CD8-positive, alpha-beta memory T cell (primary cell): ENCODE measurements at places on chromosomes 16 and 17.
A peak's percentile ranks its signal among the peaks of the same experiment; 100 is the strongest.

- no peak overlapping the region for H3K27ac ChIP-seq
- H3K4me1 ChIP-seq: no peaks in the 10 kb centered on the region
- no peak overlapping the region for H3K4me3 ChIP-seq
- DNase-seq: no peak
Measured at GRCh38 chr17:61568219-61569072, 22.6 kb downstream of the NACA2 start.

DNA sequence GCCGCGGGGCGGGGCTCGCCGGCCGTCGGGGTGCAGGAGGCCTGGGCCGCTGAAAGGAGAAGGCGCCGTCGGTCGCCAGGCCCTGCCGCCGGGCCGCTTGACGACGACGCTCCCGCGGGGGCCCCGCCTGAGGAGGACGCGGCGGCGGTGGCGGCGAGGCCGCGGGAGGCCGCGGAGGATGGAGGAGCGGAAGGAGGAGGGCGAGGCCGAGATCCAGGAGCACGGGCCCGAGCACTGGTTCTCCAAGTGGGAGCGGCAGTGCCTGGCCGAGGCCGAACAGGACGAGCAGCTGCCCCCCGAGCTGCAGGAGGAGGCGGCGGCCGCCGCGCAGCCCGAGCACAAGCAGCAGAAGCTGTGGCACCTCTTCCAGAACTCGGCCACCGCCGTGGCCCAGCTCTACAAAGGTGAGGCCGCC, 430 bp downstream of the HAPSTR1 start:
- peak; percentile 56 for DNase-seq
- H3K27ac ChIP-seq: peak overlapping the region; percentile 82
- no peaks in the 10 kb centered on the region for H3K27me3 ChIP-seq
- H3K36me3 ChIP-seq: peaks cover 10% of the 10 kb centered on the region
- peaks cover 35% of the 10 kb centered on the region for H3K4me1 ChIP-seq

DNA sequence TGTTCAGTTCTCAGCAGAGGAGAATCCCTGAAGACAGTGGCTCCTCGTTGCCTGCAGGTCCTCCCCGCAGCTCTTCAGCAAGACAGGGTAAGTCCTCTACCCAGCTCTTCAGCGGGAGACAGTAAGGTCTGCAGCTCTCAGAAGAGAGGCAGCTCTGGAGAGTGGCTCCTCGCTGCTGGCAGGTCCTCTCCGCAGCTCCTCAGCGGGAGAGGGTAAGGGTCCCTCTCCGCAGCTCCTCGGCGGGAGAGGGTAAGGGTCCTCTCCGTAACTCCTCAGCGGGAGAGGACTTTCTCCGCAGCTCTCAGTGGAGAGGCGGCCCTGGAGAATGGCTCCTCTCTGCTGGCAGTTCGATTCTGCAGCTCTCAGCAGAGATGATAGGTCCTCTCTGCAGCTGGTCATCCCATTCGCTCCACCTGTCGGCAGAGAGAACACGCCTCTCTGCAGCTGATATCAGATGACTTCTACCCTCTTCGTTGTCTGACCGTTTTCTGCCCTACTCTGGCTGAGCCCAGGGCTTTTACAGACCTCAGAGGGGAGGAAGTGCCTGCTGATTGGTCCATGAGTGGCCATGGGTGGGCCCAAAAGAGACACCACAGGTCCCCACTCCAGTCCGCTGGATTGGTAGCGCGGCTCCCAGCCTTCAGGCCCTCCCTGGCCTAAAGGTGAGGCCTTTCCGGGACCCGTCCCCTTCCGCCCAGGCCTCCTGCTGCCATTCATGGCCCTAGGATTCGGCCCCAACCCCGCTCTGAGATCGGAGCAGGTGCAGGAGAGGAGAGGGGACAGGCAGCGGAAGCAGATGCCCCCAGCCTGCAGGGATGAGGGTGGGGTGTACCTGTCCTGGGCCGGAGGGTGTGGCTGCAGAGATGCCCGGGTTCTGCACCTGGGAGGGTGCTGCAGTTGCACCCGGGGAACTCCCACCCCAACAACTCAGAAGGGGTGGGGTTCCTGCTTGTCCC, 11.9 kb upstream of the SHCBP1 start:
- no peak for DNase-seq
- no peaks in the 10 kb centered on the region for H3K4me1 ChIP-seq
- H3K4me3 ChIP-seq: no peak overlapping the region
- no peak overlapping the region for H3K27ac ChIP-seq

DNA sequence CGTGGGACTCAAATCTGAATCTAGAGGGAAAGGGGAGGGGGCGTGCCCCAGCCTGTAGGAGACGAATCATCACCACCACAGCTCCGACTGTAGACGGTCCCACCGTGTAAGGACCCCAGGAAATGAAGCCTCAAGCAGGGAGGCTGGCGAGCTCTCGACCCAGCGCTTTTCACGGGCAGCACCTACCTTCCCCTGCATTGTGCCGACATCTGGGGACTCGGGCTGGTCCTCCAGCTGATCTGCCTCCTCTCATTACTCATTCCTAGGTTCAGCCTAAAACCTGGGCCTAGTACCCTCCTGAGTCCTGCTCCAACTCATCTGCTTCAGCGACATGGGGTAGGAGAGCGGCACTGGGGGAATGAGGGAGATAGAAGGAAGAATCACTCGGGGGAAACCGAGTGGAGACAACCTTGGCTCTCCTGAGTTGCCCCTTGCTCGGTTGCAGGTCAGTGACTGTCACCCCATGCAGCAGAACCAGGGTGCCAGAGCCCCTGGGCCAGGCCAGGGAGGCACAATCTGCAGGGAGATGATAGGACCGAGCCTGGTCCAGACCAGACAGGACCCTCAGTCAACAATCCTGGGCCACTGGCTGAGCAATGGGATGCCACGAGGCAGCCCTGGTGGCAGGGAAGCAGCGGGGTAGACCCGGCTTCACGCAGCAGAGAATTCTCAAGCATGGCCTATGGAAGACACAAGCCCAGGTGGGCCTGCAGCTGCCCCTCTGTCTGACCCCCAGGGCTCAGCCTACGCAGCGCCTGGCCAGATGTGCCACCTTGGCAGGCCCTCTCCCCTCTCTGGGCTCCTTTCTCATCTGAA, 833 bp upstream of the BCAR1 start:
- peaks cover 25% of the 10 kb centered on the region for H3K27me3 ChIP-seq
- no peak overlapping the region for H3K27ac ChIP-seq
- no peaks in the 10 kb centered on the region for H3K4me1 ChIP-seq
- no peaks in the 10 kb centered on the region for H3K36me3 ChIP-seq

GRCh38 chr16:80319181-80319580, 221.6 kb upstream of the DYNLRB2 start:
- no peaks in the 10 kb centered on the region for H3K4me1 ChIP-seq
- H3K36me3 ChIP-seq: no peaks in the 10 kb centered on the region
- DNase-seq: no peak
- H3K27ac ChIP-seq: no peak overlapping the region
- no peaks in the 10 kb centered on the region for H3K27me3 ChIP-seq
- no peak overlapping the region for H3K4me3 ChIP-seq

- no peak for DNase-seq
- H3K4me1 ChIP-seq: peaks cover 73% of the 10 kb centered on the region
- no peaks in the 10 kb centered on the region for H3K36me3 ChIP-seq
- H3K27me3 ChIP-seq: no peaks in the 10 kb centered on the region
Measured at GRCh38 chr17:40341808-40342503, 22.6 kb downstream of the GJD3 start.

GRCh38 chr16:25027781-25028180, 12.6 kb upstream of the ARHGAP17 start:
- no peak overlapping the region for H3K4me3 ChIP-seq
- H3K4me1 ChIP-seq: peaks cover 20% of the 10 kb centered on the region
- DNase-seq: no peak
- H3K36me3 ChIP-seq: no peaks in the 10 kb centered on the region
- H3K27me3 ChIP-seq: no peaks in the 10 kb centered on the region
- H3K27ac ChIP-seq: no peak overlapping the region

- no peaks in the 10 kb centered on the region for H3K27me3 ChIP-seq
- no peak overlapping the region for H3K4me3 ChIP-seq
- DNase-seq: no peak
- no peaks in the 10 kb centered on the region for H3K36me3 ChIP-seq
- H3K4me1 ChIP-seq: no peaks in the 10 kb centered on the region
Measured at GRCh38 chr17:9322326-9322725, 253.3 kb downstream of the STX8 start.

- H3K27ac ChIP-seq: no peak overlapping the region
- no peaks in the 10 kb centered on the region for H3K27me3 ChIP-seq
- no peak for DNase-seq
Measured at GRCh38 chr16:68488554-68488953, 40.2 kb upstream of the SMPD3 start.

DNA sequence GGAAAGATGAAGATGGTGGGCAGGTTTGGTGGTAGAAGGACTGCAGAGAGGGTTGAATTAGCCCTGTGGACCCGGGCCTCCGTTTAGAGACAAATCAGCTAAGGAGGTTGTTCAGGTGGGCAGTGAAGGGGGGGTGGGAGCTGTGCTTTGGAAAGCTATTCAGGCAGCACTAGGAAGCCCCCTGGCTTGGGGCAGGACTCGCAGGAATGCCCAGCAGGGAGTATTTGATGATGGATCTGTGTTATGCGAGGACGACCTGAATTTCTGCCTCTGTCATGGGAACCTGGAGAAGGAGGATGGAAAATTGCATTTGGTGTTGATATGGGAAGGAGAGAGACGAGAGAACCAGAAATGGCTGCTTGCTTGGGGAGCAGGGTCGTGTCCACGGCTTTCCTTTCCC, 3.5 kb downstream of the SPDYE4 start:
- H3K27me3 ChIP-seq: no peaks in the 10 kb centered on the region
- H3K4me3 ChIP-seq: no peak overlapping the region
- no peaks in the 10 kb centered on the region for H3K36me3 ChIP-seq
- no peaks in the 10 kb centered on the region for H3K4me1 ChIP-seq
- no peak for DNase-seq
- no peak overlapping the region for H3K27ac ChIP-seq

GRCh38 chr17:56894859-56895455, 18.9 kb downstream of the TRIM25 start:
- no peak for DNase-seq
- H3K4me3 ChIP-seq: no peak overlapping the region
- no peaks in the 10 kb centered on the region for H3K27me3 ChIP-seq
- H3K27ac ChIP-seq: no peak overlapping the region

DNA sequence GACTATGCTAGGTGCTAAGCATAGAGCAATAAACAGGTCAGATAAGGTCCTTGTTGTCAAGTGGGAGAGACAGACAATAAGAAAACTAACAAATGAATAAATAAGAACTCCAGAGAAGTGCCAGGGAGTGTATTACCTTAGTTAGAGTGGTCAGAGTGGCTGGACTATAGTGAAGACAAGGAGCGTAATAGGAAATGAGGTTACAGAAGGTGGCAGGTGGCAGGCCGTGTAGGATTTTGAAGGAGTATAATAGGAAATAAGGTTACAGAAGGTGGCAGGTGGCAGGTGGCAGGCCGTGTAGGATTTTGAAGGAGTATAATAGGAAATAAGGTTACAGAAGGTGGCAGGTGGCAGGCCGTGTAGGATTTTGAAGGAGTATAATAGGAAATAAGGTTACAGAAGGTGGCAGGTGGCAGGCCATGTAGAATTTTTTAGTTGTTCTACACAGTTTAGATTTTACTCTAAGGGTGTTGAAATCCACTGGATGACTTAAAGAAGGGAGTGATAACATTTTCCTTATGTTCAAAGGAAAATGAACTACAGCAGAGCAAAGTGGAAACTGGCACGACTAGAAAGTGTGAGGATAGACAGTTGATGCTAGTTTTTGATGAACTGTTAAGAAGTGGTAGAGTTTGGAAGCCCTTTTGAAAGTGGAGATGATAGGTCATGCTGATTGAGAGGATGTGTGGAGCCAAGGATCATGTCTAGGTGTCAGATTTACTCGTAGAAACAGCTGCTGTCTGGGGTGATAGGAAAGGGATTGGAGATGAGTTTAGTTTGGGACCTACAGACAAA, 3.6 kb upstream of the KRTAP3-1 start:
- no peak for DNase-seq
- peaks cover 4% of the 10 kb centered on the region for H3K27me3 ChIP-seq
- H3K36me3 ChIP-seq: no peaks in the 10 kb centered on the region
- no peaks in the 10 kb centered on the region for H3K4me1 ChIP-seq
- H3K4me3 ChIP-seq: no peak overlapping the region

GRCh38 chr17:27457360-27457715, 1.1 kb downstream of the KSR1 start:
- DNase-seq: no peak
- no peaks in the 10 kb centered on the region for H3K36me3 ChIP-seq
- H3K27me3 ChIP-seq: no peaks in the 10 kb centered on the region
- H3K4me1 ChIP-seq: peaks cover 15% of the 10 kb centered on the region
- H3K4me3 ChIP-seq: peak overlapping the region; percentile 64

- no peak overlapping the region for H3K4me3 ChIP-seq
- H3K27ac ChIP-seq: no peak overlapping the region
- H3K4me1 ChIP-seq: no peaks in the 10 kb centered on the region
- H3K27me3 ChIP-seq: no peaks in the 10 kb centered on the region
- no peaks in the 10 kb centered on the region for H3K36me3 ChIP-seq
- DNase-seq: no peak
Measured at GRCh38 chr17:50080827-50081226, 14.3 kb upstream of the PDK2 start.

DNA sequence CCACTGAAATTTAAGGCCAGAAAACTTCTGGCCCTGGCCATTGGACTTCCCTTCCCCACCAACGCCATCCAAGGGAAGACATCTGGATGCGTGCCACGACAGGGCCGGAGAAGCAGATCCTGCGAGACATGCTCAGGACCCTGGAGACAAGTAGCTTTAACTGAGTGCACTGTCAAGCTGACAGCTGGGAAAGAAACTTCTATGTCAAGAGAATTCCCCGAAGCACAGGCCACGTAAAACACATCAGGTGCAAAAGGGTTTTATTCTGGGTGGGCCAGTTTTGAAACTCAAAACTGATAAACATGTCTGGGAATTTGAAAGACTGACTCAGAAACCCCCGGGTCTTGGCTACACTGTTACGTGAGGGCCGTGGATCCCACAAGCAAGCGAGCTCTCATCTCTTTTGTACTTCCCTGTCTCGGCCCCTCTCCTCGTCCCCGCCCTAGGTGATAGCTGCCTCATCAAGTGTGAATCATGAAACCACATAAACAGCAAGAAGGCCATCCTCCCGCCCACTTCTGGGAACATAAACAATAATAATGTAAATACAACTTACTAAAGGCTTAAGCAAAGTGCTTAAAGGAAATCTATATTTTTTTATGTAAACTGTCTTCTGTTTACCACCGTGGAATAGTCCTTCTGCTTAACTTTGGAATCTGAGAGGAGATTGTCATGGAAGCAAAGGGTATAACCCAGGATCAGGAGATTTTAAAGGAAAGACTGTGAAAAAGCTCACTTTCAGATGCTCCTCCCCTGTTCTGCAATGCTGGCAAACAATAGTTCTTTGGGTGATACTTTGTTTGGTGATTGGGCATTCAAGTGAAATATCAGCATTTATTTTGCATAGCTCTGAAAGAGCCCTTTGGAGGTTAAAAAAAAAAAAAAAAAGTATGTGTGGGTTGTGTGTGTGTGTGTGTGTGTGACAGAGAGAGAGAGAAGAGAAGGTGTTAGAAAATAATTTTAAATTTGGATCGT, 406.0 kb upstream of the MAF start:
- DNase-seq: no peak
- H3K4me3 ChIP-seq: no peak overlapping the region
- H3K27ac ChIP-seq: no peak overlapping the region
- H3K4me1 ChIP-seq: no peaks in the 10 kb centered on the region

GRCh38 chr17:8145811-8146210, 6.4 kb downstream of the PER1 start:
- peaks cover 12% of the 10 kb centered on the region for H3K4me1 ChIP-seq
- no peak for DNase-seq
- no peaks in the 10 kb centered on the region for H3K27me3 ChIP-seq
- no peak overlapping the region for H3K27ac ChIP-seq
